Activated naive CD4-positive, alpha-beta T cell treated with anti-CD3 and anti-CD28 coated beads, Interleukin-2, amount 10 ng/mL, durations not matched to agents 7 days and 5 days (primary cell): ENCODE measurements at places on chromosomes 5 and 9.

- no peak for DNase-seq
These were observed 144.2 kb upstream of the COL5A1 start for GRCh38 chr9:134497283-134497860.

DNA sequence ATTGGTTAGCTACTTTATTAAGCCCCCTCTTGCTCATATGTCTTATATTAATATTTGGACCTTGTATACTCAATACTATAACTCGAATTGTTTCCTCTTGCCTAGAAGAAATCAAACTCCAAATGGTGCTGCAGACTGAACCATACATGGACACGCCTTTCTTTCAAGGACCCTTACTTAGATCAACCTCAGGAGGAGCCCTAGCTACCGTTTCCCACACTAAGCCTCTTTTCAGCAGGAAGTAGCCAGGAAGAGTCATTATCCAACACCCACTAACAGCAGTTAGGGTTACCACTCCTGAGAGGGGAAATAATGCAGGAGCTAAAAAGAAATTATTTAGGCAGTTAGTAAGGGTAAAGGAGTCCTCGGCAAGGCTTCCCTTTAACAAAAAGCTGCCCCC, 243.8 kb upstream of the PUM3 start:
- no peak for DNase-seq

GRCh38 chr5:8355981-8356380, 487.0 kb downstream of the MTRR start:
- no peak for DNase-seq

- no peak for DNase-seq
These were observed 136.6 kb downstream of the PIK3R1 start for GRCh38 chr5:68352166-68352565.

DNA sequence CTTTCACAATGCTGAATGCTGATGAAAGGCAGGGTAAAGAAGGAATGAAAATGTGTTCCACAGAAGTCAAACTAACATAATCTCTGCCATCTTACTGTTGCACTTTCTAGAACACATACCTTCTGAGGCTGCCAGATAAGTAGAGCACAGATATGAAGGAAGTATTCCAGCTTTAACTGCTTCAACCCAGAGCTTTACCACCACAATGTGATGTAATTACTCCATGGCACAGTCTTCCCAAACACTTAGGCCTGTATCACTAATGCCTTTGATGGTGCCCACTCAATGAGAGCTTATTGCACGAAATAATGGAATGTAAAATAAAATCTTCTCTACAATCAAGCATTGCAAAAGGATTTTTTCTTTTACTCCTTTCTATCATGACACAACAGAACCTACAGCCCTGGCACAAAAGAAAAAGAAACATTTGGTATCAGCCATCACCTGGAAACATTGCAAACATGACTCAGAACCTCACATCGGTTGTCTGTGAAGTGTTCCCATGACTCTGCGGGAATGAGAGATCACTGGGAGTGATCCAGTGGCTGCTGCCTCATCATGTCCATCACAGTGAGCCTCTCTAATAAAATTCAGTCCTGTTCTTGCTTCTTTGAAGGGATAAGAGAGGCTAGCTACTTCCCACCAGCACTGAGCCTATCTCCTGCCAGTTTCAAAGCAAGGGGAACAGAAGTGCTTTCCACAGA, 385.8 kb downstream of the EFNA5 start:
- no peak for DNase-seq

- no peak for DNase-seq
These were observed 16.5 kb downstream of the SH3TC2 start for GRCh38 chr5:149046196-149046829.
